Lung microvascular endothelial cell (primary cell): ENCODE measurements at places on chromosomes 7 and 10.

DNA sequence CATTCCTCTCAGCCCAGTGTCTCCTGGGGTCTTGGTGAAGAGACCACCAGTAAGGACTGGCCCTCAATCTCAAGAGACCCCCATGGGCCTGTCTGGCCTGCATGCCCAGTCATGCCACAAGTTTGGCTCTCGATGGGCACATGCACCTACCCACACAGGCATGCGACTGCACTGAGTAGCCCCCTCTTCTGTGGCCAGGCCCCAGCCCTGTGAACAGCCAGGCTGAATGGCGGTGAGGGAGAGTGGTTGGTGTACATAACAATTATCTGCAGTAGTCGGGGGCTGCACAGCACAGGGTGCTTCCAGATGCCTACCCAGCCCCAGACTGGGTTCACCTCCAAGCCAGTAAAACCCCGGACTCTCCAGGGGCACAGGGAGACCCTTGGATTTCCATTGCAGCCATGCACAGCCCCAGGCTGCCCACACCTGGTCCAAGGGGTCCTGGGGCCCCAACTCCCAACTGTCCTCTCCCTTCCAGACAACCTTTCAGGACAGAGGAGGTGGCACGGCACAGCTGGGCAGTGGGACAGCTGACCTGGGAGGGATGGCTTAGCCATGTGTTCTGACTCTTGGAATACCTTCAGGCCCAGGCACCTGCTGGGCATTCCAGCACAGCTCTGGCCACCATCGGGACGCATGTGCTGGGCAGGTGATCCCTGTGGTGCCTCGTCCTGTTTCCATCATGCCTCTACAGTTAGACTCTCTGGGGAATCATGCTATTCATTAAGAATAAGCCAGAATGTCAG lies 21.0 kb upstream of the CSGALNACT2 start:
- DNase-seq, result no peak

DNA sequence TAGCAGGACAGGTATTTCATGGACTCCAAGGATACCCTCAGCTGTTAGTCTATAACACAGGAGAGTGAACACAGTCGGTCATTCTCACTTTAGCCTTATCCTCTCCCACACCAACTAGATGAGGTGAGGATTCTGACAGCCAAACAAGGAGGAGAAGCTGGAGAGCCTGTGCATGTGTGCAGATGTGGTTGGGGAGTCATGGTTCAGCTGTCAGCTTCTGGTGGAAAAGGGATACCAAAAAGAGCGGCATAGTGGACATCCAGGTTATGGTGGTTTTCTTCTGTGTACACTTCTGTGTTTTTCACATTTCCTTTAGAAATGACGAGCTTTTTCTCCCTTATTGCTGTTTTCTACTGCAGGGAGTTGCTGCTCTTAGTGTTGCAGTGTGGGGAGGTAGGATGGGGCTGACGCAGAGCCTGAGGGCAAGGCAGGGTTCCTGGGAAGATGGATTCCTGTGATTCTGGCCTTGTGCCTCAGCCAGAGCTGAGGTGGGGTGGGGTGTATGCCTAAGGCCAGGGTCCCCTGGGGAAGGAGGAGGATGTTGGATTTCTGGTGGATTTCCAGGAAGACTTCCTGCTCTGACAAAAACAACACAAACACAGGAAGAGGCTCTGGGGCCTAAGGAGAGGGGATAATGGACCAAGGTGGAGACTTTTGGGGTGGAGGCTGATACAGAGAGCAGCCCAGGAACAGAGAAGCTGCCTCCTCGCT lies 26.6 kb downstream of the PLAU start:
- DNase-seq, result no peak

GRCh38 chr10:124827474-124827873 lies 25.9 kb downstream of the ABRAXAS2 start:
- DNase-seq, result peak; percentile 62

GRCh38 chr7:112622159-112622715 lies 141.4 kb downstream of the LSMEM1 start:
- DNase-seq, result no peak

- no peak for DNase-seq
Observed at GRCh38 chr7:98232799-98233198, 19.2 kb downstream of the TECPR1 start.

DNA sequence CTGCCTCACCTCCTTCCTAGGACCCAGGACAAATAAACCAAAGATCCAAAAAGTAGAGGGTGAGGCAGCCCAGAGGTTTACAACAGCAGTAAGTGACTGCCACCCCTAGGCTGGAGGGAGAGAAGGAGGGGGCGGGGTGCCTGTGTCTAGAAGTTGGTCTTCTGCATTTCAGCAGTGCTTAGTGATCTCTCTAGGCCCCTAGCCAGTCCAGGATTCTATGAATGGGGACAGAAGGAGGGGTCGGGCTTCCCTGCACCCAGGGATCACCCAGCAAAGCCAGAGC lies 62.8 kb upstream of the KDM7A start:
- DNase-seq, result no peak

- no peak for DNase-seq
Observed at GRCh38 chr10:30045961-30046360, 13.4 kb downstream of the JCAD start.

- no peak for DNase-seq
Observed at GRCh38 chr7:109844362-109844761, 1246.6 kb upstream of the LRRN3 start.

GRCh38 chr10:19974138-19974537 lies 157.9 kb downstream of the PLXDC2 start:
- no peak for DNase-seq

GRCh38 chr7:46168671-46169383 lies 247.8 kb upstream of the IGFBP3 start:
- DNase-seq, result no peak

GRCh38 chr7:30923774-30924413 lies 12.2 kb downstream of the AQP1 start:
- no peak for DNase-seq

DNA sequence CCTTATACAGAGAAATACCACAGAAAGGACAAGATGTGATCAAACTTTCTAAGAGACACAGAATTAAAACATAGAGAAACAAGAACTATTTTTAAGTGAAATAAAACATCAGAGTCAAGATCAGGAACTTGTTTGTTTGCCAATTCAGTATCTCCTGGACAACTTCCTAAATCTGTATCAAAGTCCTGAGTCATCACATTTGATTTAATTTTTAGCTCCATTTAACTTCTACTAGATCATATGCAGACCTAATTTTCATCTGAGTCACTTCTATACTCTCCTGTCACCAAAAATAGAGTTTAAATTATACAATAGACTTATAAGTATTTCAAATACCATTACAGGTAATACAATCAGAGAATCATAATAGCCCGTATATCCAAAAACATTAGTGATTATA lies 268.1 kb downstream of the PRKG1 start:
- no peak for DNase-seq

DNA sequence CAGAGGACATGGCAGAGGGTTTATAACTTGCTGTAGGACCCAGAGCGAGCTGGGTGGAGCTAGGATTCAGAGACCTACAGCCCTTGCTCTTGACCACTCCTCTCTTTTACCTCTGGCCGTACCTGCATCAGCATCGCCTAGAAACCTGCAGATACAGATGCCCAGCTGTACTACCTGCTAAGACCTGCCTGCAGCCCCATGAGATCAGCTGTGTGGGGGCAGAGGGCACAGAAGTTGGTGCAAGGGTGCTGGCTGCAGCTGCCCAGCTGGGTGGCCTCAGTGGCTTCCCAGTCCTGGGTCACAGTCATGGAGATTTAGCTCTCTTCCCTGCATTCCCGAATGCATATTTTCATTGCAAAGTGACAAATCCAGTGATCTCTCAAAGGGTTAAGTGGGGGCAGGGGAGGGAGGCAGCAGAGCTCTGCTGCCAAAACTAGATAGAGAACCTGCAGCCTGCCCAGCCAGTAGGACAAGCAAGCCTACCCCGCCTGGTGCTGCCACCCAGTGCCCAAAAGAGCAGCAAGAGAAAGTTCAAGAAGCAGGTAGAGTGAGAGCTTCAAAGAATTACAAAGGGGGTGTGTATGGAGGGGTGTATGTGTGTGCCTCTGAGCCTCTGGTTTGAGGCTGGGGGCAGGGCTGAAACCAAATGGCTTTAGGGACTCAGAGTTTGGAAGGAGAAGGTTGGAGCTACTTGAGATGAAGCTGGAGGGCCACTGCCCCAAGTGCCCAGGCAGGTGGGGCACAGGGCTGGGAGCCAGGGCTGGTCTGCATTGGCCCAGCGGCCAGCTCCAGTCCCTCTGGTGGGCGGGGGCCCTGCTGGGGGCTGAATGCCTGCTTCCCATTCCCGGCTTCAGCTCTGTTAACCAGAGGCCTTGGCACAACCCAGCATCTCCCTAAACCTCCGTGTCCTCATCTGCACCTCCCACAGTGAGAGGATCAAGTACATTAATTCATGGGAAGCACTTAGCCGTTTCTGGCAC lies 6.9 kb downstream of the FAM241B start:
- peak; percentile 11 for DNase-seq

DNA sequence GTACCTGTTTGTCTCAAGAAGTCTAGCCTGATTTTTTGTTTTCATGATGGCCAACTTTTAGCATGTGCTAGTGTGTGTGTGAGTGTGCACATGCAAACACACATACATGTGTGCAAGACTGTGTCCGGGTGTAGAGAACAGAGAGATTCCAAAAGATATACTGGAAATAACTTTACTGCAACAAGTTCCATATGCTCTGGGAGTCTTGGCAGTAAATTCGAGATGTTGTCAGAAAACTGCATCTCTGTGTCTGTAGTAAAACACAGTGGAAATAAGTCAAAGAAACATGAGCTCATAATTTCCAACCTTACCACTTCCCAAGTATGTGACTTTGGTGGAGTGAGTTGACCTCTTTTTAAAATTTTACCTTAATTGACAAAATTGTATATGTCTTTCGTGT lies 950.8 kb upstream of the C7orf33 start:
- no peak for DNase-seq

DNA sequence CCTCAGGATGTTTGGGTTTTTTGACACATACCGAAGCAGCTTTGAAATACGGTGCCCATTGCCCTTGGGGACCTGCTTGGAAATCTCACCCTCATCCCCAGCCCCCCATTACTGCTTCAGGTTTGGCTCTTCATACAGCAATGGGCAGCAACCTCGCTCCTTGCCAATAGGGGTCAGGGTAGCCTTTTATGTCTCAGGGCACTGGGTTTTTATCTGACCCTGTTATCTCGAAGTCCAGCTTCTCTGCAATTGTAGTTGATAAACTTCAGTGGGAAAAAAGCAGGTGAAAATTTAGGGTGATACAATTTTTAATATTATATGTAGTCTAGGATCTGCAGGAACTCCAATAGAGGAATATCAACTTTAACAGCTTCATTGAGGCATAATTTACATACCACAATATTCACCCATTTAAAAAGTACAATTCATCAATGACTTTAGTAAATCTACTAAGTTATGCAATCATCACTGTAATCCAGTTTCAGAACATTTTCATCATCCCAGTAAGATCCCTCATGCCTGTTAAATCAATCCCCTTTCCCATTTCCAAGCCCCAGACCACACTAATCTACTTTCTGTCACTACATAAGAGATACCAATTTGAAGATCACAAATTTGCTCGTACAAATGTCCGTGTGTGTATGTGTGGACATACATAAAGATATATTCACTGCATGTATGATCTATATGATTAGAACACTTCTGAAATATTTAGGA lies 386.2 kb downstream of the KCNMA1 start:
- DNase-seq, result peak; percentile 75

DNA sequence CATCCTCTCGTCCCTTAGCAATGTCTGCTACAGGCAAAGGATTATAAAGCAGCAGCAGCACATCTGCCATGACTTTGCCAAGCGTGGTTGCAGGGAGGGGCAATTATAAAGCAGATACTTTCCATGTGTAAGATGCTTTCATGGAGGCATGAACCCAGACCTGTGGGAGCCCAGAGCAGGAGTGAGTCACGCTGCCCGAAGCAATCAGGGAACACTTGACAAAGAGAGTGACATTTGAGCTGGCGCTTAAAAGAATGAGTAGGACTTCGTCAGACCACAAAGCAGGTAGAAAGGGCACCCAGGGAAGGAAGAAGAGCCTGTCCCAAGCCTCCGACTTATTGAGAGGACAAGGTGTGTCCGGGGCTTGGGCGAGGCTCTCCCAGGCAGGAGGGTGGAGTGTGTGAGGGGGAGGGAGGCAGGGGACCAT lies 147.2 kb downstream of the MYOF start:
- DNase-seq, result no peak

DNA sequence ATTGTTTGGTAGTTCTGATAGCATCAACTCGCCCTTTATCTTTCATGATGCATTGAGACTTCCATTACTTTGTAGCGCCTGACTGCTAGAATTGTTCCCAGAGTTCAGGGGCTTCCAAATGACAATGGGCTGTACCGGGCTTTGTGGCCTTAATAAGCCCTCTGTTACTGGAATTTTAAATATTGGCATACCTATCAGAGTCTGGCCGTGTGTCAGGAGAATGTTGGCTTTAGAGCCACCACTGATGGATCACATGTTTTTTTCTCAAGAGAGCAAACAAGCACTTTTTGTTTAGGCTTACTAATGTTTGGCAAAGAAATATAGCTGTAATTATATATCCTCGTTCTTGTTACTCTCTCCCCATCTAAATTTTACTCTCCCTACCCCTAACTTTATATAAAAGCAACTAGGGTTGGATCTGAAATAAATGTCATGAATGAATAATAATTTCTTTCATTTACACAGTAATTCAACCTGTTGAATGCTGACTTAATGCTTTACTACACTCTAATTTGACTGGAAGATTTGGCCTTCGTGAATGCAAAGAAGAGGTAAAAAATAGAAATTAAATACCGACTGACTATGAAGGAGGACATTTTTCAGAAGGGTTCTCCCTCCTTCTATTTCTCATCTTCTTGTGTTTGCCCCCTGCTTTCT lies 396.7 kb downstream of the AUTS2 start:
- DNase-seq, result no peak

GRCh38 chr7:27269455-27269854 lies 26.9 kb downstream of the EVX1 start:
- no peak for DNase-seq

- no peak for DNase-seq
Observed at GRCh38 chr7:70392256-70392876, 739.6 kb upstream of the GALNT17 start.

- DNase-seq, result no peak
Observed at GRCh38 chr7:87413951-87414793, 61.3 kb downstream of the ABCB4 start.

DNA sequence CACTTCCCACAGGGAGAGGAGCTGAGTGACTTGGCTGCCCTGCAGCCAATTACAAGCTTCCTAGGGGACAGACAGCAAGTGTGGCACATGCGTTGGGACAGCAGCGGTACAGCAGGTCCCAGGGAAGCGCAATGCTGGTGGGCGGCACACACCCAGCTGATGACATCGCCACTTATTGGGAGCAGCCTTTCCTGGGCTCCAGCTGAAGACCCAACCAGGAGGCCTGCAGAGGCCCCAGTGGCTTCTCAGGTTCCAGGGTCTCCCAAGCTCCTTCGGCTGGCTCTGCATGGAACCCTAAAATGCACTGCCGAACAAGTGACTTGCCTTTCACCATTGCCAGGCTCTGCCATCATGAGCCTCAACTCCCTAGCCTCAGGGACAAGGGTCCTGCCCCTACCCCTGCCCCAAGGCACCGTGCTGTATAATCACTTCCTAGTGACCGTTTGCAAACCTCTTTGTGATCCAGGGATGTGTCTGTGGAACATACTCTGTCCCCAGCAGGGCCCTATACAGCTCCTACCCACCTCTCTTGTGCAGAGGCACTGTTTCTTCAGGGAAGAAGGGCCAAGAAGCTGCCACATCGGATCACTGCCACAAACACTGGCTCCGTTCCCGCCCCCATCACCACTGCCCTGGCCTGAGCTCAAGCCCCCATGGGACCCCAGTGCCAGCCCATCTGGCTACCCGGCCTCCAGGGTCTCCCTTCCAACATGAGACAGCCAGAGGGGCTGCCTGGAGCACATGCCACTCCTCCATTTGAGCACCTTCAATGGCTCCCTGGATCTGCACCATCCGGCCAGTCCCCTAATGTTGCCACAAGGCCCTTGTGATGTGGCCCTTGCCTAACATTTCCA lies 19.3 kb upstream of the SLIT1 start:
- DNase-seq, result no peak

- DNase-seq, result no peak
Observed at GRCh38 chr7:120055300-120055699, 217.7 kb upstream of the KCND2 start.
